Subcutaneous adipose tissue (tissue), 4 donors: ENCODE measurements at places on chromosomes 12 and 14. TPM values are rescaled to one million over a fixed set of nuclear protein-coding genes. Genes with fewer than 3 reads are reported as not detected.

HSPB8 gene
- 20.2 TPM for total RNA-seq

KCNMB4 gene
- 0.65 TPM for total RNA-seq

CDC42BPB gene
- 111 TPM for total RNA-seq

TMTC2 gene
- total RNA-seq: 6.5 TPM

A2M gene
- total RNA-seq: 336 TPM

ETFBKMT gene
- total RNA-seq: 3.5 TPM

KRT75 gene
- total RNA-seq: not detected

LGALS3 gene
- total RNA-seq: 618 TPM

C12orf42 gene
- total RNA-seq: not detected

C12orf50 gene
- not detected for total RNA-seq

DHRS4 gene
- 44.8 TPM for total RNA-seq

PDE3A gene
- total RNA-seq: 9.0 TPM

FGF6 gene
- not detected for total RNA-seq

LTBP2 gene
- total RNA-seq: 61.0 TPM

PRIMA1 gene
- total RNA-seq: 0.66 TPM

CIDEB gene
- total RNA-seq: 14.3 TPM
